ENCODE measurements at places on chromosomes 5 and 9. TPM values are rescaled to one million over a fixed set of nuclear protein-coding genes. Genes with fewer than 3 reads are reported as not detected.

The TSSK1B gene
- not detected for total RNA-seq

The HEMGN gene
- total RNA-seq: 1.8 TPM

The OCLN gene
- 0.26 TPM for total RNA-seq

DNA sequence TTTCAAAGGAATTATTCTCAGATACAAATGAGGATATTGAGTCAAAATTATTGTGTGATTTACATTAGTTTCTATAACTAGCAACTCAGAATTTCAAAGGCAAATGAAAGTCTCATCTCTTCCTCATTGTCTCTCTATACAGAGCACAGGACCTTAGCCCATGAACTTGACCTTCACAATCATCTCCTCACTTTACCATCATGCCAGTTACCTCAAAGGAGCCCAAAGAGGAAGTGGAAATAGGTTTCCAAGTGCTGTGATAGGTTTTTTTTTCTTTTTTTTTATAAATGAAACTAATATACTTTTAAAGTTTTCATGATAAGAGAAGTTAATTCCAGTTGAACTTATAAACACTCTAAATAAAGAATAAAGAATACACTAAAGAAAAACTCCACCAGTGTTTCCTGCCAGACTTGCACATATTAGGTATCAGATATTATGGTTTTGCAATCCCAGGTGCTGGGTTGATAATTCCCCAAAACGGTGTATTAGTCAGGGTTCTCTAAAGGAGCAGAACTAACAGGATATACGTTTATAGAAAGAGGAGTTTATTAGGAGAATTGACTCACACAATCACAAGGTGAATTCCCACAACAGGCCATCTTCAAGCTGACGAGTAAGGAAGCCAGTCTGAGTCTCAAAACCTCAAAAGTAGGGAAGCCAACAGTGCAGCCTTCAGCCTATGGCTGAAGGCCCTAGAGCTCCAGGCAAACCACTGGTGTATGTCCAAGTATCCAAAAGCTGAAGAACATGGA, 50.1 kb upstream of the ADAMTS16 start:
- no peak for DNase-seq

DNA sequence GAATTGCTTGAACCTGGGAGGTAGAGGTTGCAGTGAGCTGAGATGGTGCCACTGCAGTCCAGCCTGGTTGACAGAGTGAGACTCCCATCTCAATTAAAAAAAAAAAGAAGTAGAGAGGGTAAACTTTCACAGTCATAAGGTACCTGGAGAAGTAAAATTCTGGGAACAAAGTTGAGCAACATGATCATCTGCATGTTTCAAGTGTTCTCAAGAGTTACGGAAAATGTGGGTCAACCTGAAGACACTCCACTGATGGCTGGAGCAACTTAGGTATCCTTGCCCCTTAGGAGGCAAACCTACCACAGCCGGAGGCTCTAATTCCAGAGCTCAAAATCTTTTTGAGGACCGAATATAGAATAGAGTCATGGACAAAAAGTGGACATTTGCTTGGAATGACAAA, 370.8 kb upstream of the RFX3 start:
- DNase-seq: no peak

DNA sequence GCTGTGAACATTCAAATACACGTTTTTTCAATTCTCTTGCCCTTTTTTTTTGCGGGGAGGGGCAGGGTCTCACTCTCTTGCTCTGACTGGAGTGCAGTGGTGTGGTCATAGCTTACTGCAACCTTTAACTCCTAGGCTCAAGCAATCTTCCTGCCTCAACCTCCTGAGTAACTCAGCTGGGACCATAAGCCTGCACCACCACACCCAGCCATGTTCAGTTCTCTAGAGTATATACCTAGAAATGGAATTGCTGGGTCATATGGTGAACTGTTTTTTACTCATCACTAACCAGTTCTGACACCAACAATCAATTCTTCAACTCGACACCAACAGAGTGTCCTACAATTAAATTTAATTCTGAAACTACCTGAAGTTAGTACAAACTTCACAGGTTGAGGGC, 85.5 kb upstream of the ZNF169 start:
- DNase-seq: peak; percentile 38

DNA sequence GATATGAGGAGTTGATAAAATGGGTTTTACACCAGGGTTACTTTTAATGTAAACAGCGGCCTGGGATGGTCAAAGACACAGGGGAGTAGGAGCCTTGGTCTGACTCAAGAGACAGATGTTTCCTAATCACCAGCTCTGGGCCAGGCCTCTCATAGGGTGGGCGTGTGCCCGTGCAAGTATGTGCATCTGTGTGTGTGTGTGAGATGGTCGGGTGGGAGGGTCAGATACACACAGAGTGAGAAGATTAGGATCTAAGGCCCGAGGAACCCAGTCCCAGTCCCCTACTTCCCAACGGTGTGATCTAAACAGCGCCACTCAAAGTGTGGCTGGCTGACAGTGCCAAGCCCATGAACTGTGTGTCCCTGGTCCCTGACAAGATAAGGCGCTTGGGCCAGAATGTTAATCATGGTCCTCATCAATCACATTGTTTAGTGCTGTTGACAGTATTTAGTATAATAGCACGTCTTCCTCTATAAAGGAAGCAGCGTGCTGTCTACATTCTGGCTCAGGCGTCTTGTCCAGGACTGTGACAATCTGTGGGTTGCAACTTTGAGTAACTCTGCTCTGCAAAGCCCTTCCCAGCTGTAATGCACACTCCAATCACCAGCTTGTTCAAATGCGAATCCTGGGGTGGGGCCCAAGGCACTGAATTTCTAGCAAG, 173.7 kb downstream of the DAB2IP start:
- DNase-seq: no peak

GRCh38 chr9:130522233-130522808, 57.1 kb upstream of the FUBP3 start:
- DNase-seq: peak; percentile 55

DNA sequence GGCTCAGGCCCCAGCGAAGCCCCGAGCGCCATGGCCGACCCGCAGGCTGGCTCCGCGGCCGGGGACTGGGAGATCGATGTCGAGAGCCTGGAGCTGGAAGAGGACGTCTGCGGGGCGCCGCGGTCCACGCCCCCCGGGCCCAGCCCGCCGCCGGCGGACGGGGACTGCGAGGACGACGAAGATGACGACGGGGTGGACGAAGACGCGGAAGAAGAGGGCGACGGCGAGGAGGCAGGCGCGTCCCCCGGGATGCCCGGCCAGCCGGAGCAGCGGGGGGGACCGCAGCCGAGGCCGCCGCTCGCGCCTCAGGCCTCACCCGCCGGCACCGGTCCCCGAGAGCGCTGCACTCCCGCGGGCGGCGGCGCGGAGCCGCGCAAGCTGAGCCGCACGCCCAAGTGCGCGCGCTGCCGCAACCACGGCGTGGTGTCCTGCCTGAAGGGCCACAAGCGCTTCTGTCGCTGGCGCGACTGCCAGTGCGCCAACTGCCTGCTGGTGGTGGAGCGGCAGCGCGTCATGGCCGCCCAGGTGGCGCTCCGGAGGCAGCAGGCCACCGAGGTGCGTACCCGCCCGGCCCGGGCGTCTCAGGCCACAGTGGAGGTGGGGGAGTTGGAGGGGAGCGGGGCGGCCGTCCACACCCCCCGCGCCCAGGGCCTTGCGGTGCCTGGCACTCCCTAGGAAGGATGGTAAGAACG, 1.6 kb downstream of the DMRT2 start:
- peak; percentile 59 for DNase-seq
